ENCODE measurements at places on chromosomes 12 and 14. TPM values are rescaled to one million over a fixed set of nuclear protein-coding genes. Genes with fewer than 3 reads are reported as not detected.

Gene TAS2R46
- 2.9 TPM for total RNA-seq

Gene KLRC1
- total RNA-seq, result not detected

Gene HOXC4
- not detected for total RNA-seq

Gene C3AR1
- total RNA-seq, result 0.65 TPM

Gene PAH
- not detected for total RNA-seq

Gene CDCA3
- 8.2 TPM for total RNA-seq

Gene REP15
- 6.2 TPM for total RNA-seq

Gene ZCRB1
- 25.5 TPM for total RNA-seq

Gene MYH6
- total RNA-seq, result not detected

Gene EML5
- under 0.01 TPM for total RNA-seq

Gene LTBP2
- 243 TPM for total RNA-seq

Gene RHOF
- total RNA-seq, result 15.7 TPM

Gene LBHD2
- total RNA-seq, result not detected

Gene ABHD12B
- not detected for total RNA-seq

Gene KRT80
- 7.2 TPM for total RNA-seq

Gene VTI1B
- total RNA-seq, result 50.0 TPM

Gene AICDA
- total RNA-seq, result not detected

Gene POLE
- total RNA-seq, result 26.5 TPM

Gene GNB3
- 2.9 TPM for total RNA-seq

Gene RNFT2
- total RNA-seq, result 2.7 TPM

Gene LUM
- total RNA-seq, result 1.2 TPM

Gene GDF3
- total RNA-seq, result 0.96 TPM

Gene TEAD4
- 49.4 TPM for total RNA-seq

Gene KRT79
- not detected for total RNA-seq
